Activated T-helper 2 cell treated with anti-CD3 and anti-CD28 coated beads, Interferon-gamma antibody, Interleukin-2, Interleukin-4, amounts not matched to agents 10 μg/mL and 5 μg/mL and 100 μg/mL, durations not matched to agents 14 hours and 24 hours and 36 hours (primary cell): ENCODE measurements at places on chromosomes 7 and 10. TPM values are rescaled to one million over a fixed set of nuclear protein-coding genes. Genes with fewer than 3 reads are reported as not detected.

- DNase-seq = no peak
Measured at GRCh38 chr10:69176823-69177222, 3.2 kb upstream of the SUPV3L1 start.

DNA sequence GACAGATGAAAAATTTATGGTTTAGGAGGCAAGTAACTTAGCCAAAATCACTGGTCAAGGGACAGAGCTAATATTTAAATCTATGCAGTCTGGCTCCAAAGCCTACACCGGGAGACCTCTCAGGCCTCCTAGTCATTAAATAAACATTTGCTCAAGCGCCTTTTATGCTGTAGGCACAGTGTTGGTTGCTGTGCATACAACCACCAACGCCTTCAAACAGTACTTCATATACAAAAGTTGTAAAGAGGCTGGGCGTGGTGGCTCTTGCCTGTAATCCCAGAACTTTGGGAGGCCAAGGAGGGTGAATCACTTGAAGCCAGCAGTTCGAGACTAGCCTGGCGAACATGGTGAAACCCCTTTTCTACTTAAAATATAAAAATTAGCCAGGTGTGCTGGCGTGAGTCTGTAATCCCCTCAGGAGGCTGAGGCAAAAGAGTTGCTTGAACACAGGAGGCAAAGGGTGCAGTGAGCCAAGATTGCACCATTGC, 159.8 kb downstream of the MAGI2 start:
- no peak for DNase-seq

GRCh38 chr7:90661290-90662151, 65.4 kb downstream of the CDK14 start:
- no peak for DNase-seq

DNA sequence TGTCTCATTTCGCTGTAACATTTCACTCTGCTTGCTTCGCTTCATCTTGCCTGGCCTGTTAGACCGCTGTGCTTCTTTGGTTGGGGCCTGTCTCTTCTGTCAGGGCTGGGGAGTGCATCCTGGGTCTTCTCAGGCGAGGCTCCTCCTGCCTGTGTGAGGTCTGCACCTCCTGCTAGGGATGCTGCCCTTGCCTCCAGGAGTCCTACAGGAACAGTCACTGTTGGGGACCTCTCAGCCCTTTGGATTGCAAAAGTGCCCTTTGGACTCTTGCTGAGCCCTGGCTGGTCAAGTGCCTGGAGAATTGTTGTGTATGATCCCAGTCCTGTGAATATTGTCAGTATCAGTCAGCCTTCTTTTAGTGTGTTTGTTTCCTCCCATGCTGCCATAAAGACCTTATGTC, 84.1 kb downstream of the MDFIC start:
- no peak for DNase-seq

DNA sequence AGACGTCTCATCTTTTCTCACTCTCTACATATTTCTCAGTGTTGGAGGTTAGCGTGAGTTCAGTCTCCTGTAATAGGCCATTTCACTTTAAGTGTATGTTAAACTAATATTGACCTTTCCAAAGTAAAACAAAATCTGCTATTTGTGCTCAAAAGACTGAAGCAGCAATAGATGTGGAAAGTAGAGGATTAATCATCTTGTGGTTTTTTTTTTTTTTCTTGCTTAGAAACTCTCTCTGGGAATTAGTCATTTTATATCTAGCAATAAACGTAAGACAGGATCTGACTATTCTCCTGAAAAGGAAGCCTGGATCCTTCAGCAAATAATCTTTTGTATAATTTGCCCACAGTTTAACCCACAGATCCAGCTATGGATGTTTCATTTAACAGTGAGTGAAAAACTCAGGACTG, 81.7 kb downstream of the NRP1 start:
- no peak for DNase-seq

DNA sequence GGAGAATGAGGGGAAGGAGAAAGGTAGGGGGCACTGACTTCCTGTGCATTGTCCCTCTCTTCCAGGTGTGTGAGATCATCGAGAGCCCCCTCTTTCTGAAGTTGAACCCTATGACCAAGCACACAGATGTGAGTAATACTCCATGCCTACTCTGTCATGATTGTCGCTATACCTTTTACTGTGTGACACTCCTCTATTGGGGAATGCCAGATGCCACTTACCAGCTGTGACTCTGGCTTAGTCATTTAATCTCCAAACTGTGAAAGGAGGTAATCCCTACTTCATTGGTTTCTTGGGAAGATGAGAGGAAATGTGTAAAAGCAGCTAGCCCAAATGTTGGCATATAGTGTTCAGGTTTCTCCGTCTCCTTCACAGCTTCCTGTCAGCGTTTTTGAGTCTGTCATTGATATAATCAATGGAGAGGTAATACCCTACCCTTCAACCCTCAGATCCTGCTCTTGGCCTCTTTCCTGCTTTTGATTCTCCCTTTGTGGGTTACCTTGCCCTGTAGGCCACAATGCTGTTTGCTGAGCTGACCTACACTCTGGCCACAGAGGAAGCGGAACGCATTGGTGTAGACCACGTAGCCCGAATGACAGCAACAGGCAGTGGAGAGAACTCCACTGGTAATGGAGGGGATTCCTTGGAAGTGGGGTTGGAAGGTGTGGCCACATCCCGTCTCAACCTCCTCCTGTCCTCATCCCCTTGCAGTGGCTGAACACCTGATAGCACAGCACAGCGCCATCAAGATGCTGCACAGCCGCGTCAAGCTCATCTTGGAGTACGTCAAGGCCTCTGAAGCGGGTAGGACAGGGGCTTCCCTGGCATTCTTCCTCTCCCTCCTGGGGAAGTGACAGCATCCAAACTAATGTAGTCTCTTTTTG, 2.0 kb downstream of the COPS6 start:
- DNase-seq = no peak

GRCh38 chr10:123636598-123637325, 29.4 kb upstream of the GPR26 start:
- no peak for DNase-seq

DNA sequence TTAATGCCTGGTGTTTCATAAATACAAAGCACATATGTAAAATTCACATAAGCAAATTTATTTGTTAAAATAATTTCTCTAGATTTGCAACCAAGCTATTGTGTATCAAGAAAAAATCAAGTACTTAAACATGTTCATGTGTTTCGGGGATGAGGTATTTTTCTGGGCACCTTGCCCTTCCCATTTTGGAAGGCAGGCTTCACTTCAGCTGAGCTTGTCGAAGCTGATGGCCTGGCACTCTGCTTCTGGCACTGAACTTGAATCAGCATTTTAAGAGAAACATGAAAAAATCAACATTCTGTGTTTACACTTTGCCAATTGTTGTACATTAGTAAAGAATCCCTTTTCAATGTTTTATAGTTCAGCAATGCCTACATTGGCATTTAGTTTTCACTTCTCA, 179.1 kb upstream of the STEAP4 start:
- no peak for DNase-seq

DNA sequence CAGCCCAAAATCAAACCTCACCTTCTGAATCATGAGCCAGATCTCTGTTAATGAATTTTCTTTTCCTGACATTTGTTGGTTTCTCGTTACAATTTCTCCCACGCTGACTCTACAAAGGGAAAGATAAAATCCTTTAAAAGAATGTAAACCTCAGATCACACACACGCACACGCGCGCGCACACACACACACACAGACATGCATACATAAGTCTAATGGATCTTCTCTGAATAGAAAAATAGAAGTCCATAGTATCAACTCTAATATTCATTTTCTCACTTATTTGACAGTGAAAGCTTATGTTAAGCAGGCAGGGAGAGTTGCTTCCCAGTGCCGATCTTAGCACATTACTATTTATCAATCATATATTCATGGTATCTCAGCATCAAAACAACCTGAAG, 1.4 kb downstream of the ETV1 start:
- DNase-seq = no peak

DNA sequence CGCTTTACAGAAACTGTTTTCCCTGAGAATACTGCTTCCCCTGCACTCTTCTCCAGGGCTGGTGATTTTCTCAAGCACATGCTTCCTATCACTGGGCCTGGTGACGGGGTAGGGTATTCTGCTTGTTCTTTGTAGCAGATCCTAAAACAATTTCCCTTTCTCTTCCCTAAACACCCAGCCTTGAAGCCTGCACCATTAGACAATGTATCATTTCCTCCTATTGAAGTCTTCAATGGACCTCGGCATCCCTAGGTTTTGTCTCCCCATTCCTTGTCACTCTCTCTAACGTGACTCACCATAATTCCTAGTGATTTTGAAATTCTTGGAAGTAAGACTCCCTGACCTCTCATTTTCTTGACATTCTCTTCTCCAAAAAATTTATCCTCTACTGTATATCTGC, 109.5 kb upstream of the GHITM start:
- DNase-seq = no peak

DNA sequence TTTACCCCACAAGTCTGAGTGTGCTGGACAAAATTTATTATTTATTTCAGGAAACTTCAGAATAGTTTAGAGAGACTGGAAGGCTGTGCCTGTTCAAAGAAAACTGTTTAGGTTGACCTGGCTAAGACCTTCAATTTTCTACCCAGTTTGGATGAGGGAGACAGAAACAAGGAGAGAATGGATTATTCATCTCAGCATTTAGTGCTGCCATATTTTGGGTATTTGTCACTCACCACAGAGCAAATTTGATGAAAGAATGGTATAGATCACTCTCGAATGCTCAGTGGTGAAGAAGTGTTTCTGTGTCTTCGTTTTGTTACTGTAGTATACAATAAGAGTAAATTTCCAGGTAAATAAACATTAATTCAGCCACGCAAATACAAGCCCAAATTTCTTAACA, 71.8 kb downstream of the SEMA3C start:
- no peak for DNase-seq

GRCh38 chr10:35396560-35397434, 60.5 kb downstream of the CCNY start:
- no peak for DNase-seq

Gene RPEL1
- not detected in 2 replicates for total RNA-seq

Gene HPSE2
- total RNA-seq = not detected in 2 replicates

Gene CYP26A1
- total RNA-seq = not detected in 2 replicates

Gene OGDHL
- total RNA-seq = 3.7 and 3.9 TPM in 2 replicates

Gene TMEM26
- not detected in 2 replicates for total RNA-seq
